ENCODE measurements at places on chromosomes 3 and 15. TPM values are rescaled to one million over a fixed set of nuclear protein-coding genes. Genes with fewer than 3 reads are reported as not detected.

ADAMTS9 gene
- 13.8 TPM for total RNA-seq

PRRT3 gene
- 0.79 TPM for total RNA-seq

CA12 gene
- total RNA-seq, result 0.08 TPM

GRCh38 chr3:182671541-182671940, 121.8 kb upstream of the ATP11B start:
- no peaks in the 10 kb centered on the region for H3K27me3 ChIP-seq
- no peak overlapping the region for H3K27ac ChIP-seq
- H3K36me3 ChIP-seq, result no peaks in the 10 kb centered on the region
- no peak overlapping the region for H3K4me3 ChIP-seq
- no peaks in the 10 kb centered on the region for H3K4me1 ChIP-seq

- H3K27me3 ChIP-seq, result no peaks in the 10 kb centered on the region
- no peak overlapping the region for H3K4me3 ChIP-seq
- no peaks in the 10 kb centered on the region for H3K36me3 ChIP-seq
- H3K27ac ChIP-seq, result no peak overlapping the region
Observed at GRCh38 chr3:48548729-48549705, 7.6 kb downstream of the PFKFB4 start.

DUOXA2 gene
- total RNA-seq, result not detected

DNA sequence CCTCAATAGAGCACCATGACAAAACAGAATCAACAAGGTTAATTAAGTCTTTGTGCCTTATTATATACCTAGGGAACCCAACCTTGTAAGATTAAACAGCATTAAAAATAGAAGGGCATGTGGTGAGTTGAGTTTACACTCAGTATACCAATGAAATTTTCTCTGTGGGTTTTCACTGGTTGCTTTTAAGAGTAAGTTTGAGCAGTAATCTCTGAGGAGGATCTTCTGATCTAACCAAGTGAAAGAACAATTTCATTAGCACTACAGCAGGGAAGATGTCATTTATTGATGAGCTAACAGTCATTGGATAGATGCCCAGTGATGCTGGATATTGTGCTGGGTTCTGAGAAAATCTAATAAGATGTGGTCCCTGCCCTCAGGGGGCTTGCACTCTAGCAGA, 26.9 kb upstream of the AKAP13 start:
- H3K27me3 ChIP-seq, result no peaks in the 10 kb centered on the region
- no peak overlapping the region for H3K27ac ChIP-seq
- peaks cover 11% of the 10 kb centered on the region for H3K4me1 ChIP-seq
- H3K4me3 ChIP-seq, result no peak overlapping the region

GRCh38 chr15:63054281-63054683, 11.7 kb downstream of the TPM1 start:
- no peaks in the 10 kb centered on the region for H3K27me3 ChIP-seq
- H3K27ac ChIP-seq, result peak overlapping the region; percentile 83
- peaks cover 10% of the 10 kb centered on the region for H3K36me3 ChIP-seq

- DNase-seq, result no peak
- H3K27ac ChIP-seq, result no peak overlapping the region
- H3K4me1 ChIP-seq, result no peaks in the 10 kb centered on the region
Observed at GRCh38 chr3:38627956-38628355, 21.5 kb downstream of the SCN5A start.

- no peak for DNase-seq
- H3K4me1 ChIP-seq, result no peaks in the 10 kb centered on the region
- no peak overlapping the region for H3K4me3 ChIP-seq
- H3K27me3 ChIP-seq, result no peaks in the 10 kb centered on the region
Observed at GRCh38 chr3:140463355-140463754, 214.5 kb upstream of the TRIM42 start.

GRCh38 chr15:22887157-22887951, 48.9 kb downstream of the NIPA2 start:
- no peaks in the 10 kb centered on the region for H3K4me1 ChIP-seq
- no peak for DNase-seq
- H3K27ac ChIP-seq, result no peak overlapping the region
- no peaks in the 10 kb centered on the region for H3K27me3 ChIP-seq

DNA sequence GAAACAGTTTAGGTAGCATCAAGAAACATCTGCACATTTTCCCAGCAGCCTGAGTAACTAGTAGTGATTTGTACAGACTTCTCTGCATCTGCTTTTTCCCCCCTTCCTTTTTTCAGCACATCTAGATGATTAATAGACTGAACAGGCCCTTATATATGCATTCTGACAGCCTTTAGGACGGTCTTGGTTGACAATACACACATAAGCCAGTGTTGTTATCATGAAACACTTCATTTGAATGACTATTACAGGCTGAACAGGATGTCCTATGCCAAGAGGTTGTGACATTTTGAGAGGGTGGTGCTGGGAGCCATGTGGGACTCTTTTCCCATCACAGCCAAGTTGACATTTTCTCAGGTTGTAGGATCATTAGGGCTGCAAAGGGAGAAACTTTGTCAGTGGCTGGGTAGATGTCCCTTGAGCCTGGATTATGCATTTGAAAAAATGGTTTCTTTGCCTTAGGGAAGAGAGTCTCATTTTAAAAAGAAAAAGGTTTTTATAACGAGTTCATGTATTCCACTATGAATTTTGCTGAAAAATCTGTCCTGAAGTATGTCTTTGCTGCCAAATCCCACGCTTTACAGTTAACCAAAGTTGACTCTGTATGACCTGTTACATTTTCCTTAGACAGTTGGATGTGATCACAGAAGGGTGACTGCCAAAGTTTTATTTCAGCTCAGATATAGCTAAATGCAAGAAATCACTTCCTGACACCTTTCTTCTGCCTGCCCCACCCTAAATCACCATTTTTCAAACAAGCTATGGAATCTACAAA, 73.7 kb downstream of the FILIP1L start:
- H3K27ac ChIP-seq, result peak overlapping the region; percentile 46
- H3K27me3 ChIP-seq, result no peaks in the 10 kb centered on the region
- no peak overlapping the region for H3K4me3 ChIP-seq
- no peak for DNase-seq

Measured in liver (tissue), 10 donors.